ENCODE measurements at places on chromosomes 2 and 18. TPM values are rescaled to one million over a fixed set of nuclear protein-coding genes. Genes with fewer than 3 reads are reported as not detected.

The CNGA3 gene
- not detected for polyA plus RNA-seq

The M1AP gene
- 0.38 TPM for polyA plus RNA-seq

GRCh38 chr2:240430595-240430994 lies 4.9 kb upstream of the GPC1 start:
- no peaks in the 10 kb centered on the region for H3K36me3 ChIP-seq
- DNase-seq, result no peak
- no peak overlapping the region for H3K27ac ChIP-seq
- no peaks in the 10 kb centered on the region for H3K27me3 ChIP-seq
- peaks cover 8% of the 10 kb centered on the region for H3K4me1 ChIP-seq

- H3K4me1 ChIP-seq, result peaks cover 2% of the 10 kb centered on the region
- H3K36me3 ChIP-seq, result no peaks in the 10 kb centered on the region
- H3K27me3 ChIP-seq, result no peaks in the 10 kb centered on the region
- no peak for DNase-seq
These were observed 64.0 kb downstream of the INPP4A start for GRCh38 chr2:98508709-98509066.

- no peak overlapping the region for H3K27ac ChIP-seq
- H3K36me3 ChIP-seq, result no peaks in the 10 kb centered on the region
- H3K4me1 ChIP-seq, result no peaks in the 10 kb centered on the region
- DNase-seq, result no peak
These were observed 51.5 kb downstream of the PLEKHB2 start for GRCh38 chr2:131156452-131157149.

GRCh38 chr2:40281021-40281940 lies 170.6 kb downstream of the SLC8A1 start:
- no peaks in the 10 kb centered on the region for H3K36me3 ChIP-seq
- H3K27me3 ChIP-seq, result no peaks in the 10 kb centered on the region
- no peak overlapping the region for H3K4me3 ChIP-seq
- no peak overlapping the region for H3K27ac ChIP-seq

- H3K27me3 ChIP-seq, result no peaks in the 10 kb centered on the region
- H3K4me1 ChIP-seq, result no peaks in the 10 kb centered on the region
- no peak overlapping the region for H3K27ac ChIP-seq
- no peak for DNase-seq
These were observed 742.4 kb downstream of the SATB2 start for GRCh38 chr2:198715302-198715835.

GRCh38 chr18:47321815-47322214 lies 70.4 kb upstream of the SKOR2 start:
- H3K27me3 ChIP-seq, result peaks cover 5% of the 10 kb centered on the region
- no peak for DNase-seq
- no peak overlapping the region for H3K27ac ChIP-seq
- no peaks in the 10 kb centered on the region for H3K36me3 ChIP-seq

- no peak overlapping the region for H3K27ac ChIP-seq
- no peaks in the 10 kb centered on the region for H3K27me3 ChIP-seq
- no peak for DNase-seq
- no peaks in the 10 kb centered on the region for H3K36me3 ChIP-seq
- H3K4me3 ChIP-seq, result no peak overlapping the region
- H3K4me1 ChIP-seq, result peaks cover 3% of the 10 kb centered on the region
These were observed 176.1 kb upstream of the ZFP36L2 start for GRCh38 chr2:43402452-43402937.

GRCh38 chr18:76952747-76953146 lies 130.4 kb downstream of the ZNF236 start:
- no peaks in the 10 kb centered on the region for H3K27me3 ChIP-seq
- no peak for DNase-seq
- H3K27ac ChIP-seq, result no peak overlapping the region
- H3K4me3 ChIP-seq, result no peak overlapping the region
- peaks cover 7% of the 10 kb centered on the region for H3K36me3 ChIP-seq
- peaks cover 48% of the 10 kb centered on the region for H3K4me1 ChIP-seq

DNA sequence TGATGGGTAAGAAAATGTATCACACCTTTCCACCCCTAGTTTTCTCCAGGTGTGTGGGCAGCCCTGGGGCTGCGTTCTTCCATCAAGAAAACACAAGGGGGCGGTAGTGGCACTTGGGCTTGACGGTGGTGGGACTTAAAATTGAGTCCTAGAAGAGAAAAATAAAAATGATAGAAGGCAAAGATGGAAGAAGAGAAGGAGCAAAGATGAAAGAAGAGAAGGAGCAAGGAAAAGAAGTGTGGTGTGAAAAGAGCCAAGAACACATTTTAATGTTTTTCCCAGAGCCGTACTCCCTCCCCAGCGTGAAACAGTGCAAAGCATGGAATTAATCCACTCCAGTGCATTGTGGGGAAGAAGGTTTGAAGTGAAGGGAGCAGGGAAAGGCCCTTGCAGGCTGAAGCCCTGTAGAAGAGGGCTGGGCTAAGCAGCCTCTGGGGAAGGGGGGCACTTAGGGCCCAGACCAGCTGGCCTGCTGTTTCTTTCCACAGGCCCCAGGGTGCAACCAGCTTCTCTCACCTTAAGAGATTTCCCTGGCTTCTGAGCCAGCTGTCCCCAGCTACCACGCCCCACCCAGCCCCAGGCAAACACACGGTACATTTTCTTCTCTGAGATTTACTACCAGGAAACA lies 256.8 kb downstream of the RNF152 start:
- H3K36me3 ChIP-seq, result no peaks in the 10 kb centered on the region
- H3K4me3 ChIP-seq, result no peak overlapping the region
- no peaks in the 10 kb centered on the region for H3K27me3 ChIP-seq
- peak; percentile 55 for DNase-seq
- peaks cover 30% of the 10 kb centered on the region for H3K4me1 ChIP-seq

- no peaks in the 10 kb centered on the region for H3K4me1 ChIP-seq
- no peaks in the 10 kb centered on the region for H3K36me3 ChIP-seq
- no peak overlapping the region for H3K4me3 ChIP-seq
- H3K27me3 ChIP-seq, result no peaks in the 10 kb centered on the region
- DNase-seq, result no peak
These were observed 98.7 kb downstream of the BCL2 start for GRCh38 chr18:63220903-63221302.

- no peak overlapping the region for H3K4me3 ChIP-seq
- no peak overlapping the region for H3K27ac ChIP-seq
- H3K4me1 ChIP-seq, result no peaks in the 10 kb centered on the region
- no peaks in the 10 kb centered on the region for H3K36me3 ChIP-seq
These were observed 95.9 kb upstream of the SCG2 start for GRCh38 chr2:223697892-223698645.

- peak; percentile 78 for DNase-seq
- H3K27ac ChIP-seq, result no peak overlapping the region
- peaks cover 10% of the 10 kb centered on the region for H3K36me3 ChIP-seq
- H3K4me1 ChIP-seq, result no peaks in the 10 kb centered on the region
These were observed 14.6 kb upstream of the NFATC1 start for GRCh38 chr18:79380816-79381806.

DNA sequence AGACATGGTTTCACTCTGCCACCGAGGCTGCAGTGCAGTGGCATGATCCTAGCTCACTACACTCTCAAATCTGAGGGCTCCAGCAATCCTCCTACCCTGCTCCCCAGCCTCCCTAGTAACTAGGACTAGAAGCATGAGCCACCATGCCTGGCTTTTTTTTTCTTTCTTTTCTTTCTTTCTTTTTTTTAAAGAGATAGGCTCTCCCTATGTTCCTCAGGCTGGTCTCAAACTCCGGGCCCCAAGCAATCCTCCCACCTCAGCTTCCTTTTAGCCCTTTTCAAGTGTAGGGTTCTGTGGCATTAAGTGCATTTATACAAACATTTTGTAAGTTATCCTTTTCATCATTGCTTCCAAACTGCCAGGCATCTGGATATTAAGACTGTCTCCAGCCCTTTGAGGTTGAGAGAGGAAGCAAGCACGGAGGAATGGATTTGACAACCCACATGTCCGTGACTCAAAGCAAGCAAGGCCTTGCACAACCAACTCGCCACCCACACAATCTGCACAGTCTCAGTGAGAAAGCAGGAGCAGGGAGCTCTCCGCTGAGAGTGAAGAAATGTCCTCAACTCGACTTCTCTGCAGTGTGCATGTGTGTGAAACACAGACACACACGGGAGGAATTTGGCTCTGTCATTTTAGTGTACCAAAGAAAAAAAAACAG lies 65.6 kb downstream of the ATP8B1 start:
- peak; percentile 42 for DNase-seq
- H3K27ac ChIP-seq, result peak overlapping the region; percentile 40
- no peaks in the 10 kb centered on the region for H3K36me3 ChIP-seq
- H3K4me3 ChIP-seq, result no peak overlapping the region

DNA sequence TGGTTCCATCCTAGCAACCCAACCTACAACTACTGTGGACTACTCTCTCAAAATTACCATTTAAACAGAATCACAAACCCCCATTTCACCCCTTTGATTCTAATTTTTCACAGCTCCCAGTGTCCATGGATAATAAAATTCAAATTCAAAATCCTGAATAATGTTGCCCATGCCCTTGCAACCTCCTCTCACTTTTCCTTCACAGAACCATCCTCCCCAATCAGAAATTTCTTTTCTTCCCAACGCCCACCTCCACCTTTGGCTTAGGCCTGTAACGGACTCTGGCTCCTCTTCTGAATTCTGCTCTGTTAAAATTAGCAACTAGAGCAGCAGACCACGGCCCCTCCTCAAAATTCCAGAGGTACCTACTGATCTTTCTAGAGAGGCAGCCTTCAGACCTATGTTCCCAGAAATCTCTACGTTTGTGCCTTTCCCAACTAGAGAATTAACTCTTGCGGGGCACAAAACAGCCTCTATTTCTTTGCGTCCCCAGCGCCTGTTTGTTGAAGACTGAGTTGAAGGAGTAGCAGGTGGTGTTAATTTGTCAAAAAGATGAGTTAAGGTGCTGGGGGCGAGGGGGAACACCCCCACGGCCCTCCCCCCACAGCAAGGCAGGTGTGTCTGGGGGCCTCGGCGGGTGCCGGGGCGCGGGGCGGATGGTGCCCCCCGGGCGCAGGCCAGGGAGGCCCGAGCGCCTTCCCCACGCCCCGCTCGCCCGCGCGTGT lies 428 bp upstream of the MAP3K20 start:
- H3K4me3 ChIP-seq, result peak overlapping the region; percentile 63
- H3K4me1 ChIP-seq, result peaks cover 8% of the 10 kb centered on the region
- DNase-seq, result no peak
- no peaks in the 10 kb centered on the region for H3K27me3 ChIP-seq
- peak overlapping the region; percentile 87 for H3K27ac ChIP-seq

GRCh38 chr2:9697909-9698308 lies 67.1 kb upstream of the YWHAQ start:
- H3K27me3 ChIP-seq, result no peaks in the 10 kb centered on the region
- H3K4me3 ChIP-seq, result no peak overlapping the region
- H3K27ac ChIP-seq, result no peak overlapping the region
- peaks cover 9% of the 10 kb centered on the region for H3K4me1 ChIP-seq
- no peak for DNase-seq
